ENCODE measurements at places on chromosomes 7 and 10.

DNA sequence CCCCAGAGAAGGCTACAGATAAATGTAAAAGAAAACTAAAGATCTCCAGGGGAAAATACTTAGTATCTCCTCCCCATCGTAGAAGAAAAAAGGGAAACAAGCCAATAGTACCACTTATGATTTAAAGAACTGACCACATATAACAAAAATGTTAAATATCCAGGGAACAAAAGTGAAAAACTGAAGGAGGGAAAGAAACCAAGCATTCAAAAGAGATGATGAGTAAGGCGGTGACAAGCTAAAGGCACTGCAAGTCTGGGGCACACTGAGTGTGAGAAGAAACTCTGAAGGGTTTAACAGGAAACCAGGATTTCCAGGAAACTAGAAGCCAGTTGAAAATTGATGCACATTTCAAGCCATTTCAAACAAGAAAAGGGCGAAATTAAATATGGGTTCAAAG lies 226.3 kb downstream of the AHR start:
- DNase-seq, result no peak

GRCh38 chr7:8274589-8274988 lies 12.6 kb upstream of the ICA1 start:
- no peak for DNase-seq

- no peak for DNase-seq
These were observed 106.2 kb downstream of the REEP3 start for GRCh38 chr10:63627396-63627795.

DNA sequence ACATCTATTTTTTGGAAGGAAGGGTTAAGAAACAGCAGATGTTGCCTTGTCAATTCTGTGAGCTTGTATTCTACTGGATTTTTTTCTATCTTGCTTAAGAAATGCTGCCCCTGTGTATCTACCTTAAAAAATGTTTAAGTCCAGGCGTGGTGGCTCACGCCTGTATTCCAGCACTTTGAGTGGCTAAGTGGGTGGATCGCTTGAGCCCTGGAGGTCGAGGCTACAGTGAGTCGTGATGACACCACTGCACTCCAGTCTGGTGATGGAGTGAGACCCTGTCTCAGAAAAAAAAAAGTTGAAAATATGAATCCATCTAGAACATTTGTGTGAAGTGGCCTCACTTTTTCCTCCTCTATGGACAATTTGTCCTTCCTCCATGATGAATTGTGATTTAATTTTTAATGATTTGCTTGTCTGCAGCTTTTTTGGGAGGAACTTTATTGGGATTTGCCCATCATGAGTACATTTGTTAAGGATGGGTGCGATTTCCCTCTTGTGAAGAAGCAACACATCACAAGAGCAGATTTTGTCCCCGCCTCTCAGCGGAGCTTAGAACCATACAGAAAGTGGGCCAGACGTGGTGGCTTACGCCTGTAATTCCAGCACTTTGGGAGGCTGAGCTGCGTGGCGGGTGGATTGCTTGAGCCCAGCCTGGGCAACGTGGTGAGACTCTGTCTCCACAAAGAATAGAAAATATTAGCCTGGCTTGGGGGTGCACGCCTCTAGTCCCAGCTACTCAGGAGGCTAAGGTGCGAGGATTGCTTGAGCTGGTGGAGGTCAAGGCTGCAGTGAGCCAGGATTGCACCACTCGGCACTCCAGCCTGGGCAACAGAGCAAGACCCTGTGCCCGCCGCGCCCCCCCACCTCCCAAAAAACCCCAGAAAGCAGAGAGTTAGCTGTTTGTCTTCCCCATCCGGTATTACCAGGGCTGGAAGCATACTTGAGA lies 57.7 kb downstream of the DNAJB6 start:
- no peak for DNase-seq

- DNase-seq, result no peak
These were observed 12.4 kb upstream of the TFAM start for GRCh38 chr10:58372607-58373441.

GRCh38 chr7:157619753-157620525 lies 283.1 kb downstream of the DNAJB6 start:
- no peak for DNase-seq

- no peak for DNase-seq
These were observed 119.6 kb downstream of the PRKAG2 start for GRCh38 chr7:151757274-151757673.

DNA sequence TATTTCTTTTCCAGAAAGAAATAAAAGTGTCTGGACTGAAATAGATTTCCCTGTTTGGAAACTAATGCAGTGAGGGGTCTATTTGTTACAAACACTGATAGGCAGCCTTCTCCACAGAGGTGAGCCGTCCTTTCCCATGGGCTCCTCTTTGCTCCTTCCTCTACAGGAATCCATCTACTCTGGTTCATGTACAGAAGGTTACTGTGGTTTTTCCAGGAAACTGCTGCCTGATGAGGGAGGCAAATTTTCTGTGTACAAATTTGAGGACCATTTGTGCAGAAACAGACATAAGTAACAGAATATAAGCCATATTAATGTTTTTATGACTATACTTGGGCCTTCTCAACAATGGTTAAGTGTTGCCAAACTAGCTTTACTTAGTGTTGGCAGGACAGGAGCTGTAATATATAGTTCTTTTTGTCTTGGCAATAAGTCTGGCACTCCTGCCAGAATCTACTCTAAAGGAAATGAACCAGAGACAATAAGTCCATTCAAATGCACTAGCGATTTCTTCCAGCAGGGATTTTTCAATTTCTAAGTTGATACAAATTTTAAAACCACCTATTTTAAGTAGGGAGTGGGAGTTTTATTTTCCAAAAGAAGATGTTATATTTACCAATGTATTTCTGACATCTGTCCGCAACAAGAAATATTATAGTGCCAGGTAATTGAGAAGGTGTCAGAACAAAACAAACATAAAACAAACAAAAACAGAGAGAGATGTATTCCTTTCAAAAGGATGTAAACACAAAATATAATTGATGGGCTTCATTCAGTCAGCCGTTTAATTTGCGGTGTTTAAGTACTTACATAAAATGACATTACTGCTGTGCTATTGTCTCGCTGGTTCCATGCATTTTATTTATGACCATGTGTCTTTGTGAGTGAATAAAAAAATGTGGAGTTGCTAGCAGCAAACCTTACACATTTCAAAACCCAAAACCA lies 91.0 kb upstream of the NFE2L3 start:
- DNase-seq, result no peak

- no peak for DNase-seq
These were observed 34.1 kb downstream of the FGFBP3 start for GRCh38 chr10:91875156-91875555.

DNA sequence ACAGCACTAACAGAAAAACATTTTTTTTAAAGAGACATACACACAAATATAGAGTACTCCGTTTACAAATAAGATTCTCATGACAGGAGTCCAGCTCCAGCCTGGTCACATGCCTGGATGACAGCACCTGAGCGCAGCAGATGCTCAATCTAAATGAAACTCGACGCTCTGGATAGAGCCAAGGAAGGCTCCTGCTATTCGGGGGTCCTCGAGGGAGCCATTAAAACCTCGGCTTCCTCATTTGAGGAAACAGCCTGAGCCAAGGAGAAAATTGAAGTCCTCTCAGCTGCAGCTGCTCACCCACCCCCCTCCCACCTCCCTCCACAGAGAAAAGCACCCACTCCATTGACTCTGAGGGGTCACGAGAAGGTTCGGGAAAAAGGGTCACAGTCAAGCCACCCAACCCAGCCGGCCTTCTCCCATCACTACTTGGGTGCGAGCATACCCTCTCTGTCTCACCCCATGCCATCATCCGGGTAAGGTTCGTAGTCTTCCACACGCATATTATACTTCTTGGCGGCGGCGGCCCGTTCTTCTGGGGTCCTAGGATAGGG lies 673 bp downstream of the NDUFB8 start:
- no peak for DNase-seq

- no peak for DNase-seq
These were observed 38.6 kb upstream of the BAIAP2L1 start for GRCh38 chr7:98439484-98439883.

DNA sequence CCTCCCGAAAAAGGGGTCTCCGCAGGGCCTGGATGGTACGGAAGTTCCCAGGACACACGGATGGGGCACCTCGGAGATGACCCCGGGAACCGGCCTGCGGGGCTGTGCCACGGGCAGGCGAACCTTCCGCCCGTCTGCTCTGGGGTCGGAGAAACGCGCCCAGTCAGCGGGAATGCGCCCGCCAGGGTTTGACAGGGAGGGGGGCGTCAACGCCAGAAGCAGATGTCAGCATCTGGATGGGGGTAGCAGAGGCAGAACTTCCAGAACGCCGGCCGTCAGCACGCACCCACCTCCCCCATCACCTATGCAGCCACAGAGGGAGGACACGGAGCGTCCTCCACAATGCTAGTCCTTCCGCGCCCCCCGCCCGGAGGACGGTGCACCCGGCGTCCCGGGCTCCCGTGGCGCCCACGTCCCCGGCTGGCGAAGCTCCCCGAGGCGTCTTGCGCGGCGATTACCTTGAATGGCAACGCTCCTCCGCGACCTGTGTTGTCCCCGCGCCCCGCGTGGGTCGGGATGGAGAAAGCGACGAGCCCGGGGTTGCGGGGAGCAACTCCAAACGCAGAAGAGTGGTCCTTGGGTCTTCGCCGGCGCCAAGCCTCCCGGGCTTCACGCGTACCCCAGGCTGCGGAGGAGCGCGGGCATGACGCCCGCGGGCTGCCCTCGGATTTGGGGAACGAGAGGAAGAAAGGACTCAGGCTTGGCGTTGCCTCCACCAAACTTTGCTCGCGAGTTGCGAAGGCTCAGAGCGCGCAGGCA lies 561 bp downstream of the FGFR2 start:
- DNase-seq, result no peak

All from GM19239 (cell line).